NCI-H1048 (cell line): ENCODE measurements at places on chromosomes 7 and 10.

DNA sequence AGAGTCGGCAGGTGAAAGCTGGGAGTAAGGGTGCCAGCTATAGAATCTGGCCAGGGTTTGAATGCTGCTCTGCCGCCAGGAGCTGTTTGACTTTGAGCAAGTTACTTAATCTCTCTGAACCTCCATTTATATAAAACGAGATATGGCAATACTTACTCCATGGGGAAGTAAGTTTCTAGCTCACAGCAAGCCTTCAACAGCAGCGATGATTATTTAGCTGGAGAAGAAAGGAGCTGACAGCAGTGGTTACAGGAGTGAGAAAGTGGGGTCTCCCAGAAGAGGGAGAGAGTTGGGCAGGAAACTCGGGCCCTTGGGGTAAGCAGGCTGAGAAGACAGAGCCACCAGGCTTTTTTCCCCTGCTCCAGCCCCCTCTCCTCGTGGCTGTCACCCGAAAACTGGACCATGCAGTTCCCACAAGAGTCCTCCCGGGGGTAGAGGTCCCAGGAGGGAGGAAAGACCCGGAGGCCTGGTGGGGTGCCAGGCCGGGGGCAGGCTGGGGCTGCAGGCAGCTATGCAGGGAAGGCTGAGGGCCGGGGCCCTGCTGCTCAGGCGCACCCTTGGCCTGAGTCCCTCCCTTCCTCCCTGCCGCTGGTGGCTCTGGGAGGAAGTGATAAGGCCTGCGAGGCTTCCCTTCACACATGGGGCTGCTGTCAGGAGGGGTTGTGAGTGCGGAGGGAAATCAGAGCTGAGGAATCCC, 3.5 kb downstream of the NOS3 start:
- DNase-seq, result no peak

DNA sequence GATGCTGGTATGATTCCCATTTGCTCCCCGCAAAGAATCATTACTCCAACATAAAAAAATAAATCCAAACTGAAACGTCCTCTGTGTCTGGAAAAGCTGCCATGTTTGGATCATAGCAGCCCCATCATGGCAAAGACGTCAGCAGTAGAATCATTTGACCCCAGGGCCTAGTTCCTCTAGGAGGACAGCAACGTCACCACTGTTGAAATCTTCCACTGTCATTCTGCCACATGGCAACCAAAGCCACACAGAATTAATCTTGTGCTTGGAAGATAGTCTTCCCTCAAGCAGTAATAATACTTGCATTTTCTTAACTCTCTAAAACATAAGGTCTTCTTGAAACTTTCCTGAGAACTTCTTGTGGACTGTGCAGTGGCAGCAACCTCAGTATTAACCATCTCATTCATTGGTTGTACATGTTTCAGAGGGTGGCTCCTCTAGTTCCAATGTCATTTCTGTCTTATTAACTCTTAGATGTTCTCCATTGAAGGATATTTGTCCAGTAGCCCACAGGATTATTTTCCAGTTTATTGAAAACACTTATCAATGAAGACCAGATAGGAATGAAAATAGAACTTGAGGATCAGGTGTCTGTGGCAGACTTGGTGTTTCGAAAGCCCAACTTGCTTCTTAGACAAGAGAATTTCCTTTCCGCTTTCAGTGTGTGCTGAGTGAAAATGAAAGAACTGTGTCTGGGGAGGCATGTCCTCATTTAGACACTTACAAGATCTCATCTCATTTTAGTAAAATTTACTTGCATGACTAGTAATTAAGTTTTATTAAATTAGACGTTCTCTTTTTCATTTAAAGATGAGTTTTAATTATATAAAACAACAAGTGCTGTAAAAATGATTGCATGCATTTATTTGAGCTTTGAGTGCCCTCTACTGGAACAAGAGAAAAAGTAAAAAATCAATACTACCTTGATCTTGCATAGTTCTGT, 28.9 kb upstream of the INHBA start:
- no peak for DNase-seq

DNA sequence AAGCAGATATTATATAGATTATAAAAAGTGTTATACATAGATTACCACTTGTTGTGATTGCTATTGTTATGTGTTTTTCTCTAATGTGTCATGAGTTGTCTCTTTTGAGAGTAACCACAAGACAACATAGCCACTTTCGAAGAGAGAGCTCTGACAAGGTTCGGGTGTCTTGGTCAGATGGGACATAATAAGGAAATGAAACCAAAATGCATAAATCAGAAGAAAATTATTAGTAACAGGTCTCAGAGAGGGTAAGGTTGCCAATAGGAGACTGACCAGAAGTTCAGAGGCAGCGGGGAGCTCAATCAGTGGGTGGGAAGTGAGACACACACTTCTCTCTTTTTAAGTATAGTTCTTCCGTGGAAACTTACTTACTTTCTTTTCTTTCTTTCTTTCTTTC, 639.2 kb upstream of the POT1 start:
- no peak for DNase-seq

DNA sequence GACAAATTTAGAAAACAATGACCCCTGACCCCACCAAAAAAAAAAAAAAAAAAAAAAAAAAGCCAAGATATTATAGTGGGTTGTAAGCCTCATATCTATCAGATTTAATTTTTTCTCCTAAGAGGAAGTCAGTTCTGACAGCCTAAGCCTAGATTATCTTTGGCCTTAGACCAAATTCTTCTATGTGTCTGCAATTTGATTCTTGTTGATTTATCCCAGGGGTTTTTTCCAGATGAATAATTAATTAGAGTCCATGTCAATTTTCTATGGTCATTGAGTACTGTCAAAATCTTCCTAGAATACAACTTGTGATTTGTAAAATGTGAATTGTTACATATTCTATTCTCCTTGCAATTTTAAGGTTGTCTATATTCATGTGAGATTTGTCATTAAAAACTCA, 151.6 kb upstream of the CACNA2D1 start:
- no peak for DNase-seq

DNA sequence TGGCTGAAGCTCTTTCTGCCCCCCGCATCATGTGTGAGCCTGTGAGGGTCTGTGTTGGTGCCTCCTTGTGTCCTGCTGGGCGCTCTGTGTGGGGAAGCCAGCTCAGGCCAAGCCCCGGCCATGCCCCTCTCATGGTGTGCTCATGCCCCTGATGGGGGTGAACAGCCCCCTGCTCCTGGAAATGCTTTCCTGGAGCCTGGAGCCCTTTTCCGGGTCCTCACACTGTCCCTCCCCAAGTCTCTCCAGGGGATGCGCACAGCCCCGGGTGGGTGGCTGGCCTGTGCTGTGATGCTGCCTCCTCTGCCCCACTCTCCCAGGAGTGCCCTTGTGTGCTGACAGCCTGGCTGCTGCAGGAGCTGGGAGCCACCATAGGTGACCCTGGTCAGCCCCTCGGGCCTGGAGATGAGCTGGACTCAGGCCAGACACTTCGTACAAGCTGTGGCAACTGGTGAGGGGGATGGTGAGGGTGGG, 20.8 kb upstream of the ZNF862 start:
- DNase-seq, result no peak

DNA sequence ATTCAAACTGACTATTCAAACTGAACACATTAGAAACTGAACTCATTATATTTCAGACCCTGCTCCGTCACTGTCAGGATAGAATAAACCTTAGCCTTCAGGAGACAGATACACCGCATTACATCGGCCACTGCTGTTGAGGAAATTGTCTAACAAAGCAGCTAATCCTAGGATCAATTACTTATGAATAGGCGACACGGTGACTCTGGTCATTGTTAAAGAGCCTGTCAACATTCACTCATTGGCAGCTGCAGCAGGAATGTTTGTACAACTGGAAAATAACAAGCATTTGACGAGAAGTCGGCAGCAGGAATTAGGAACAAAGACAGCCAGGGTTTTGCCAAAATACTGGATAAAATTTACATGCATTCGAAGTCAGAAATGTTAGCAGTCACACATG, 112.0 kb upstream of the MKX start:
- no peak for DNase-seq

- no peak for DNase-seq
These were observed 4.2 kb upstream of the TMEM139 start for GRCh38 chr7:143280566-143280965.

DNA sequence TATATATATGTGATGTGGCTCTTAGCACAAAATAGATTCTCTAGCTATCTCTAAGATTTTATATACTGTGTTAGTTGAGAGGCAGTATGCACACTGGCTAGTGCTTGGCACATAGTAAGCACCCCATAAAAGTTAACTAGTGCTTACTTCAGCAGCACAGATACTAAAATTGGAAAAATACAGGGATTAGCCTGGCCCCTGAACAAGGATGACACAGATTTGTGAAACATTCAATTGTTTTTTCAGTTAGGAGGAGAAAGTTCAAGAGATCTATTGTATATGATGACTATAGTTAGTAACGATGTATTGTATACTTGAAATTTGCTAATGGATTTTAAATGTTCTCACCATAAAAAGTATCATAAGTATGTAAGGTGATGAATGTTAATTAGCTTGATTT, 78.3 kb upstream of the LRRC17 start:
- DNase-seq, result no peak

DNA sequence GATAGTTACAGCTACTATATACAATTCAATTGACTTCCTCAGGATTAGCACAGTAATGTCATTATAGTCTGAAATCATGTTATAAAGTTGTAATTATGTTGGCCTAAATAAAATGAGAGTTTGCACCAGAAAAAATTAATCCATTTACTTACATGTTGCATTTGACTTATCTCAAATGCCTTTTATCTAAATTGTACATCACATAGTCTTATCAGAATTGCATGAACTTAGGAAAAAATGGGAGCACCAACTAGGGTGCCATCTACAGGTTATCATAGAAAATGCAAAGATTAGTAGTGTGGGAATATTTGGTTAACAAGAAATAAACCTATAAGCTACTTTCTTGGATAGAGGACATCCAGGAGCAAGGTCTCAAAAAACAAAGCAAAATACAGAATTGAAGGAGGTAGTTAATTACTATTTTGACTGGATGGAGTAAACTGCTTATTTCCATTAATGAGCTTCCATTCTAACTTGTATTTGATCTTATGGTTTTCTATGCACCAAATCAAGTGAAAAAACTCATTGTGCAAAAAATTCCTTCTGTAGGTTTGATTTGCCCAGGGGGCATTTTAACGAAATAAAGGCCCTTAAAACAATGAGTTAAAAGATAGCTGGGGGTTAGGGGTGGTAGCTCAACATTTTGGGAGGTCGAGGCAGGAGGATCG, 60.0 kb upstream of the ORC5 start:
- no peak for DNase-seq

DNA sequence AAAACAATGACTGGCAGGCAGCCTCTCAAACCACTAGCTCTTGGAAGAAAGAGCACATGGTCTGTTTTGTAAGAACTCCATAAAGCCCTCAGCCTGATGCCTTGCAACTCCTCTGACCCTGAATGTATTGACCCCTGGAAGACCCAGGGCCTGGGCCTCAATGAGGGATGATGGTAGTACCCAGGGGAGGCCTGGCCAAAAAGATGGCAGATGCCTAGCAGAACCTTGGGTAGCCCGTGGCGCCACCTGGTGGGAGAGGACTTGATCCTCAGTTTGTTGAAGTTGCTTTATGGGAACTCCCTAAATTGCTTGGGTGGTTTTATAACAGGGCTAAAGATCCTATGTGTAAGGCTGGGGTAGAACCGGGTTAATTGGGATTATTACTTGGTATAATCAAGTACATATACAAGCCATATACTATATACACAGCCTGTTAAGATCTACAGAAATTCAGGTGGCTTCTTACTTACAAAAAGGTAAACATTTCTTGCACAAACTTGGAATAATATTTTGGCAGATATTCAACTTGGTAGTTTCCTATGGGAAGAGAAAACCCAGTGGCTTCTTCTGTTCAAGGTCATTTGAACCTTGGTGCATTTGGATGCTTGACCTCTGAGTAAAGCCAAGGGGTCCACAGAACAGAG, 95.8 kb upstream of the CACUL1 start:
- DNase-seq, result no peak

DNA sequence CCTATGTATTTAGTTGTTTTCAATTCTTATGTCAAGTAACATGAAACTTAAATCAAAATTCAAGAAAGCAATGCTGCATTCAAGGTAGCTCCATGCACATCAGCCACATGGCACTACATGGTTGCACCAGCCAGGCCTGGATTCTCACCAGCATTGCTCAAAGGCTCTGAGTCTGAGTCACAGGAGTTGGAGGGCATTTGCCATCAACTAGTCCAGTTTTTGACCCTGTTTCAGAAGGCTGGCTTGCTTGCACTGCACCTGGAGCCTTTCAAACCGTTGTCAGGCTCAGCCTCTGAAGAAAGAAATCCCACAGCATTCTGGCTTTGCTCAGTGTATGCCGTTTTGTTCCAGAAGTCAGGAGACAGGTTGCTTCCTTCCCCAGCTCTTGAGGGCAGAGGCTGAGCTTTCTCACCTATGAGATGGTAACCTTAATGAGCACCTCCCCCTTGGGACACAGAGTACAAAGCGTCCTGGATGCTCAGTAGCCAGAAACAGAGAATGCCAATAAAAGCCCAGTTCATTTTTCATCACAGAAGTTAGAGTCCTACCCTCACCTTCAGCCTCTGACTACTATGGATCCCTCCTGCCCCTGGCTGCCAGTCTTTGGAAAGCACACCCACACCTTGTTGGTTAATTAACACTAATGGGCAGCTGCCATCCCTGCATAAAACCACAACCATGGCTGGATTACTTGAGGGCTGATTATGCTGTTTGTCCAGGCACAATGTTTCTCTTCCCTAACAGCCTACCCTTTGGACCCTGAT, 288.4 kb upstream of the LRRTM3 start:
- DNase-seq, result no peak

- DNase-seq, result no peak
These were observed 86.6 kb upstream of the INSYN2A start for GRCh38 chr10:127283017-127283416.
